ENCODE measurements at places on chromosomes 5 and 9. TPM values are rescaled to one million over a fixed set of nuclear protein-coding genes. Genes with fewer than 3 reads are reported as not detected.
A peak's percentile ranks its signal among the peaks of the same experiment; 100 is the strongest.

DNA sequence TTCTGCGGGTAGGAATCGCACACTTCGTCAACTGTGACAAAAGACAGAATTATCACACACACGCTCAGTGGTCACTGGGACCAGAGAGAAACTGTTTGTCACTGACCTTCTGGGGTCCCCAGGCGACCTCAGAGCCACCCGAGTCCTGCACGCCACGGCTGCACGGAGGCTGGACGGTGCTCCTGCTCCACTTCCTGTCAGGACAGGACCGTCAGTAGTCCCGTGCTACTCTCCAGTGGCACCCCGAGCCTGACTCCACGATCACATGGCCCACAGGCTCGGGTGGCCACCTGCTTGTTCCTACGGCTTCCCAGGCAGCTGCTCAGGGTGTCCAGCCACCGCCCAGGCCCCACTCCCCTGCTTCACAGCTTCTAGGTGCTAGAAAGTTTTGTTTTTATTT, 17.9 kb downstream of the MRNIP start:
- no peak for DNase-seq

DNA sequence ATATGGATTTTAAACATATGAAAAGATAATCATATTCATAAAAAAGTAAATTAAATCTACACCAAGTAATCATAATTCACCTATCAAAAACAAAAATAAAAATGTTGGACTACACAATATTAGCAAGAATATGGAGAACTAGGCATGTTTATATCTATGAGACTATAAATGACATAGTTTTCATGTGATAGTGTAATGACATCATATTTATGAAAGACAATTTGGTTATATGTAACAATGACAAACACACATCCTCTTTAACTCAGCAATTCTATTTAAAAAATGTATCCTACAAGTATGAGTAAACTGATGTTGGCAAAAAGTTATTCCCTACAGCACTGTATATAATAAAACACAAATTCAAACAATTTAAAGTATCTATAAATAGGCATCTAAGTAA, 312.3 kb downstream of the EDIL3 start:
- DNase-seq: no peak

The MARCOL gene
- total RNA-seq: not detected

DNA sequence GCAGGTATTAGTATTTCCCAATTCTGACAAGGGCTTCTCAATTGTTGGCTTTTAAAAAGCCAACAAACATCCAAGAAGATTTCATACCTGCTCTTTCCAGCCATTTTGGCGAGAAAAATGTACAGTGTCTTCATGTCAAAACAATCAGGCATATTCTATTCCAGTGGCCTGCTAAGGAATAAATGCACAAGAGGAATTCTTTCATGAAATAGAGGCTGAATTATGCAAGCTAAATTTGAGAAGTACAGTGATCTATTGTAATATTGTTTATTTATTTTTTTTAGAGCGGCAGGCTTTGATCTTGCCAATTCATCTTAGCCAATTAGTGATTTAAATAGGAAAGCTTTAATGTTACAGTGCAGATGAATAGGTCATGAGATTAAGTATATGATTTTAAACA, 49.3 kb downstream of the NLN start:
- no peak for DNase-seq

The PCDHGC5 gene
- 2.6 TPM for total RNA-seq

The KIF12 gene
- total RNA-seq: not detected

- peak; percentile 37 for DNase-seq
These were observed 61.3 kb upstream of the MOCS2 start for GRCh38 chr5:53170746-53171349.

DNA sequence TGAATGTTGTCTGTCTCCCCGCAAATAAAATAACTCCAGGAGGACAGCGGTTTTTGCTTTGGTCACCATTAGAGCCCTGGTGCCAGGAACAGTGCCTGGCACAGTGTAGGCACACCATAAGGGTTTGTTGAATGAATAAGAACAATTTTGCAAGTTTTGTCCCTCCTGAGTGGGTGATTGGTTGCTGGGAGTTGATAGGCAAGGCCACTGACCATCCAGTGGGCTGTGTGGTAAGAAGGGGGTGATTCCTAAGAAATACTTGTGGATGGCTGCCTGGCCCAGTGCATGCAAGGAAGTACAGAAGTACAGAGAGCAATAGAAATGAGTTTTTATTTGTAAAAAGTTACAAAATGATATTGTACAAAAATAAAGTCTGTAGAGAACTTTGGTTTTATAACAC, 27.5 kb downstream of the GDNF start:
- peak; percentile 42 for DNase-seq

- DNase-seq: peak; percentile 51
These were observed 9.7 kb upstream of the RXRA start for GRCh38 chr9:134316449-134317160.

- DNase-seq: no peak
These were observed 102.5 kb downstream of the SPATA31D1 start for GRCh38 chr9:82091100-82091499.

GRCh38 chr5:43110606-43111170, 10.0 kb upstream of the ZNF131 start:
- no peak for DNase-seq

DNA sequence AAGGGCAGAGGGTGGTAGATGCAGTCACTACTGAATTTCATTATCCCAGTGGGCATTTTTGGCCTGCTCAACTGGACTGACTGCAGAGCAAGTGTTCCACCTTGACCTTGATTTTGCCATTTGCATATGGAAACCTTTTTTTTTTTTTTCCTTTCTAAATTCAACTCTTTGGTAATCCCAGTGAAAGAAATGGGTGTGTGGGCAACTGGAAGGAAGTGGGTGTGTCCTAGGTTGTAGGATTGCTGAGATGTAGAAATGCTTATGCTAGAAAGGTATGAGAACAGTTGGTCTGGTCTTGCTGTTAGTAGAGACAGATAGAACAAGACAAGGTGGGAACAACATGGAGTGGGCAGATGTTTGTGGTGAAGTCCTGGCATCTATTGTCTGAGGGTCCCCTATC, 7.8 kb upstream of the IL12B start:
- DNase-seq: no peak

The ADGRD2 gene
- total RNA-seq: not detected

DNA sequence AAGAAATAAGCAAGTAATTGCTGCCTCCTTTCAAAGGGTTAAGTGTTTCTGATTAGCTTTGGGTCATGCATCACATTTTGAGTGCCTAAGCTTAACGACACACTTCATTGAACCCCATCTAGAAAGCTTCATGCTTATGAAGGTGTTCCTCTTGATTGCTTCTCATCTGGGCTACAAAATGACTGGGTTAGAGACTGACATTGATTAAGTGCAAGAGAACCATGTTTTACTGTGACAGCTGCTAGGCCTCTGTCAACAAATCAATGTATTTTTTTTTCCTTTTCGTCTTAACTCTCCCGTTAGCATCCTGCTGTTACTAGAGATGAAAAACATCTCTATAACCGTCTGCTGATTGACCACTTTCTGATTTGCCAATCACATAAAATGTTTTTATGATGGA, 725.0 kb downstream of the TLE1 start:
- no peak for DNase-seq

The C5orf58 gene
- total RNA-seq: not detected

The NTRK2 gene
- total RNA-seq: 0.26 TPM

DNA sequence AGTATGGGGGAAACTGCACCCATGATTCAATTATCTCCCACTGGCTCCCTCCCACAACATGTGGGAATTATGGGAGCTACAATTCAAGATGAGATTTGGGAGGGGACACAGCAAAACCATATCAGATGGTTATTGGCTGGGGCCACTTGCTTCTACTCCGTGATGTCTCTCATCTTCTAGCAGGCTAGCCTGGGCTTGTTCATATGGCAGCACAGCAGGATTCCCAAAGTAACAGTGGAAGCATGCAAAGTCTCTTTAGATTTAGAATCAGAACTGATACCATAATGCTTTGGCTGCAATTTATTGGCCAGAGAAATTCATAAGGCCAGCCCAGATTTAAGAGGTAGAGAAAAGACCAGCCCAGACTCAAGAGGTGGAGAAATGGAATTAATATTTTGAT, 126.2 kb downstream of the PTTG1 start:
- DNase-seq: no peak

- peak; percentile 83 for DNase-seq
These were observed at the start of gene NELFB for GRCh38 chr9:137254624-137255447. Gene NELFB (plus strand): TSS chr9:137255327.

GRCh38 chr5:16615741-16616535, 859 bp downstream of the RETREG1 start:
- no peak for DNase-seq

The SOX30 gene
- under 0.01 TPM for total RNA-seq

DNA sequence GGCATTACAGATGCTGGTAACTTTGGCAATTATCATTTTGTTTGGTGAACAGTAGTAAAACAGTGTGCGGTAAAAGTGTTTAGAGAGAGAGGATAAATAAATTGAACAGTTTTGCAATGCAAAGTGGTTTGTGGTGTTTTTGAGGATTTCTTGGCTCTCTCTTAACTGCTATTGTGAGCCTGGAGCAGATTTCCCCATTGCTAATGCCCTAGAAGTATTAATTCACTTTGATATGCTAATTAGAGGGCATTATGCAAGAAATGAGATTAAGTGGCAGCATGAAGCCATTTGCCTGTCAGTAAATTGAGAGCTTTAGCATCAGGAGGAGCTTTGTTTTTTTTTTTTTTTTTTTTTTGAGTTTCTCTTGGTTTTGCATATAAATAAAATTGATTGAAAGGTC, 8.2 kb downstream of the PBX3 start:
- DNase-seq: peak; percentile 39

DNA sequence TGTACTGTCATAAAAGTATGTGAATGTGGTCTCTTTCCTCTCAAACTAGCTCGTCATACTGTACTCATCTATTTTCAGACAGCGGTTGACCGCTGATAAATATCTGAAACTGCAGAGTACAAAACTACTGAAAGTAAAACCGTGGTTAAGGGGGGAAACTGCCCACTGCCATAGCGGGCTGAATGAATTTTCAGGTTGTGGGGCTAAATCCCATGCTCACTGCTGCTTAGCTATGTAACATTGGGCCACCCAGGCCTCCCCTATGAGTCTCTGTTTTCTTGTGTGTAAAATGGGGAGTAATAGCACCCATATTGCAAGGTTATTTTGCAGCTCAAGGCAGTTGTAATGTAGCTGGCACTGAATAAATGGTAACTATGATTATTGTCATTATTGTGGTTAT, 82.3 kb downstream of the MSX2 start:
- no peak for DNase-seq

The FGFR4 gene
- 13.6 TPM for total RNA-seq

The SLC45A2 gene
- under 0.01 TPM for total RNA-seq

- DNase-seq: no peak
These were observed 464.5 kb downstream of the RASEF start for GRCh38 chr9:82598241-82599039.

- no peak for DNase-seq
These were observed 327.1 kb upstream of the NUDT12 start for GRCh38 chr5:103889500-103890209.

The ANKRD20A1 gene
- total RNA-seq: under 0.01 TPM

The CACNA1B gene
- 0.17 TPM for total RNA-seq

The ANKDD1B gene
- 0.51 TPM for total RNA-seq

DNA sequence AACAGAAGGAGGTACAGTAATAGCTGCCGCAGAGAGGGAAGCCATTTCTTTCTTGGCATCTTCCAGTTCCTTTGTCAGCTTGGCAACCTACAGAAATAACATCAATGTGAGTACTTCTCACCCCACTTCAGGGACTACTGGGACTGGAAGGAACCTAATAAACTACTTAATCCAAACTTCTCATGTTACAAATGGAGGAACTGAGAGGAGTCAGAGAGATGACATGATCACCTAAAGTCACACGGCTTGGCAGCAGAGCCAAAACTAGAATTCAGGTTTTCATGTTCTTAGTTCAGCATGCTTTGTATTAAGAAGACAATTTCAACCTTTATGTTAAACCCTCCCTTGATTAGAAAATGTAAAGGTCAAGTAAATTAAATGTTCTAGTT, 44.7 kb downstream of the DIAPH1 start:
- DNase-seq: no peak

The PCDHB10 gene
- 0.77 TPM for total RNA-seq

DNA sequence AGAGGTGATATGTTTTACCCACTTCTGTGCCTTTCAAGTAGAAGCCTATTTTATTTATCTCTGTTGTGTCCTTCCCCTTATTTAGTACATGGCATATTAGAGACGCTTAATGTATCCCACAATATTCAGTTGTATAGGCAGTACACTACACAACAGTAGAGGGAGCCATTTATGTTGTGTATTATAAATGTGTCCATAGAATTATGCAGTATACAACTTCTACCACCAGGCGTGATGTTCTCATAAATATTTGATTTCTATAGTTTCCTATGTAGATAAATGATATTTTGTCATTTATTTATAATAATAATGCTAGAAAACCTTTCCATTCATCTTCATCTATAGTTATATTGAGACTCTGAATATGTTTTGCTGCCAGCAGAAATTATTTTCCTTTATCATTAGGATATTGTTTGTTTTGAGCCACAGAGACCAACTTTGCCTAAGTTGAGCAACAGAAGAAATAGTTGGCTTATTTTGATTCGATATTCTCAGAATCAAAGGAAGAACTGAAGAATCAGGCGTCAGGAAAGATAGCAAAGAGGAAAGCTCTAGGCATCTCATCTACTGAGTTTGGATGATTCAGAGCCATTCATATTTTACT, 81.7 kb downstream of the ADAMTS19 start:
- DNase-seq: peak; percentile 4

DNA sequence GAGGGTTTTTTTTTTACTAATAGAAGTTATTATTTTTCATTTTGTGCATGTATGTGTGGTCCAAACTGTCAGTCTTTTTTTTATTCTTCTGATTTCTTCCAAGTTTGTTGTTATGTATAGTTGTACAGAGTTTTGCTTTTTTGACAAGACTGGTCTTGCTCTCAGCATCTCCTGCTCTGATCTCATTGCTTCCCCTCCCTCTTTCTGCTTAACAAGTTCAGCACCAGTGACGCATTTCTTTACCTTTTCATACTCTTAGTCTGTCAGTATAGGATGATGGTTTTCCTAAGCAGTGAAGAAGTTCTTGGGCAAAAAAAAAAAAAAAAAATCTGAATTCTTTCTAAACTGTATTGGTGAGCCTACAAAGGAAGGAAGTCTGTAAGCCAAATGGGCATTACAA, 135.1 kb downstream of the CD180 start:
- no peak for DNase-seq

- DNase-seq: no peak
These were observed 14.7 kb upstream of the LHX2 start for GRCh38 chr9:123996731-123997421.

DNA sequence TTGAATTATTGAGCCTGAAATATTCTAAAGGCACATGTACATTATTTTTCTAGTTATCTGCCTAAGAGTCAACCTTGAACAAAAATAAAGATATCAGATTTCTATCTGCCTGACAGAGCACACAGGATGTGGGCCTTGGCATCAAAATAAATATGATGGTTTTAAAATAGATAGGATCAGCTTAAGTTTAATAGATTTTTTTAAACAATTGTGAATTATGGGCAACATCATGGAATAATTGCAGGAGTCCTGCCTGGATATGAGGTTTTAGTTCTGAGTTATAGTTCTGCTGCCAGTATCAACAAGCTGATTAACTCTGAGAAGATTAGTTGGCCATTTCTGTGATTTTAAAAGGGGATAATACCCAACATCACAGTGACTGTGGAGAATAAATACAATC, 107.0 kb upstream of the PCA3 start:
- DNase-seq: no peak

The LECT2 gene
- total RNA-seq: not detected

- no peak for DNase-seq
These were observed 146.2 kb upstream of the DMRT1 start for GRCh38 chr9:695252-695651.

Measured in fibroblast of lung (primary cell).